GM18507 (cell line): ENCODE measurements at places on chromosomes 11 and 22.

- DNase-seq = no peak
Observed at GRCh38 chr11:47524291-47524874, 28.5 kb downstream of the CELF1 start.

DNA sequence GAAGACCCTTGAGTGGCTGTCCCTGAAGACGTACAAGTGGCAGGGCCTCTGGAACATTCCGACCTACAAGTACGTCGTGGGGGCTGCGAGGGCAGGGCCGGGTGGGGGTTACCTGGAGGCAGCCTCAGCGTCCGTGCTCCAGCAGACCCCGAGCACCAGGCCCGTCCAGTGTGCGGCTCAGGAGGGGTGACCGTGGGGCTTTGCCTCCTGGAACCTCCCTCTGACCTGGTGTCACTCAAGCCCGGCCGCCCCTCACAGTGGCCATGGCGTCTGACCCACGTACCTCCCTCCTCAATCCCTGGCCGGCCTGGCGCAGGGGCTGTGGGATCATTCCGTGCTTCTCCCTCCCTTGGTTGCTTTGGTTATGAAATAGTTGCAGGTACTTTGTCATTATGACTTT lies 18.5 kb downstream of the RNH1 start:
- no peak for DNase-seq

DNA sequence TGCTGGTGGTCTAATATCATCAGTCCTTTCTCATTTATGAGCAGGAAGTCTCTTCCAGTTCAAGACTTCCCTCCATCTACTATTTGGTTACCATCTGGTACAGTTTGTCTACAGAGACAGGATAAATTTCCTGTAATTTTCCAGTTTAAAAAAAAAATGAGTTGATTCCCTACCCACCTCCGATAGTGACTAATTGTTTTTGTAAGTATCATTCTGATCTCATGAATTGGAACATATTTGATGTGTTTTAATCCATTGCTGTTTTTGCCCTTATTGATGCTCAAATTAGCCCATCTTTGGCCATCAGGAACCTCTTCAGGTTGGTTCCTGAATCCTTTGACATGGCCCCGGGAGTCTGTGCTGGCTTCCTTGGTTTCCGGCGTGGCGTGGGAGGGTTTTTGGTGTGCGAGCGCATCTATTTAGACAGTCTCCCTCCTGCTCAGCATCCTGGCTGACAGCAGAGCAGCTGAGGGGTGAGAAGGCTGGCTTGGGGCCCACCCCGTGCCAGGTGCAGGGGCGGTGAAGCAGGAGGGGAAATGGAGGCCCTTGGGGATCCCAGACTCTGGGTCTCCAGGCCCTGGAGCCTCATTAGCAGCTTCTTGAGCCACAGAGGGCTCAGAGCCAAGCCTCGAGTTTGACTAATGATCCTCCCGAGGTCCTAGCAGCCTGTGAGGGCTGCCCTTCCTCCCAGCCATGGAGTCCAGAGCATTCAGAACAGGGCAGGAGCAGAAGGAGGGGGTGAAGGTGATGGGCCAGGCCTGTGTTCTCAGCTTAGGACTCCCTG lies 6.8 kb downstream of the OMP start:
- no peak for DNase-seq

DNA sequence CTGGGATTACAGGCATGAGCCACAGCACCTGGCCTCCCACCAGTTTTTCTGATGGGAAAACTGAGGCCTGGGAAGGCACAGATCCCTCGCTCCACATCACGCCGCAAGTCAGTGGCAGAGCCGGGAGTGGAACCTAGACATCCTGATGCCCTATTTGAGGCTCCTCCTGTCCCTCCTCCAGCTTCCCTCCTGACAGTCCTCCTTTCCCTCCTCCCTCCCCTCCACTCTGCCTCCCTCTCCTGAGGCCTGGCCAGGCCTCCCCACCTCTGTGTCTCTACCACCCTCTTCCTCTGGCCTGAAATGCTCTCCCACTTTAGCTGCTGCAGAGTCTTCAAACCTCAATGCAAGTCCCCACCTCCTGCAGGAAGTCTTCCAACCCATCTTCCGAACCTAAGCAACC lies 13.3 kb upstream of the TP53I11 start:
- no peak for DNase-seq

DNA sequence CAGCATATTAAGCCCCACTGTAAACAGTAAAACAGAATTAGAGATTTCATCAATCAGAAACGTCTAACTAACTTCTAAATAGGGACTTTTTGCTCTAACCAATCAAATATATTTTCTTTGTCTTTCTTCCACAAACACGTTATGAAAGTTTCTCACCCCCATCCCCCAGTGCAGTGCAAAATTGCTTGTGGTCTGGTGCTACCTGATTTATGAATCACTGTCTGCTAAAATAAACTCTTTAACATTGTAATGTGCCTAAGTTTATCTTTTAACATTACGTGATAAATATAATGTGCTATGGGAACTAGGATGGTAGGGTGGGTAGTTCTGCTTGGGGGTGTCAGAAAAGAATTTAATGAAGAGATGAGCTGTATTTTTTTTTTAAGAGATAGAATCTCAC lies 47.3 kb upstream of the SLC5A1 start:
- no peak for DNase-seq

- DNase-seq = no peak
Observed at GRCh38 chr11:76335842-76336241, 45.1 kb downstream of the THAP12 start.

DNA sequence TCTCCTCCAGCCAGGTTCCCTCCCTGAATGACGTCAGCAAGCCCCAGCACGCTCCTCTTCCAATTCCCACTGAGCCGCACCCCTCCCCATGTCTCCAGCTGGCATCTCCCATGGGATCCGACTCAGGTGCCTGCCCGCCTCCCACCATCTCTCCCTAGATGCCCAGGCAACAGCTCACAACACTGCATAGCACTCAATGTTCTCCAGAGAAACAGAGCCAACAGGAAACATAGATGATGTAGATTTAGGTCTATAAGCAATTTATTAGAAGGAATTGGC lies 532.3 kb downstream of the BRD1 start:
- no peak for DNase-seq

GRCh38 chr11:2678396-2678795 lies 21.4 kb downstream of the KCNQ1OT1 start:
- no peak for DNase-seq

GRCh38 chr22:27393371-27393770 lies 408.2 kb downstream of the MN1 start:
- DNase-seq = no peak

DNA sequence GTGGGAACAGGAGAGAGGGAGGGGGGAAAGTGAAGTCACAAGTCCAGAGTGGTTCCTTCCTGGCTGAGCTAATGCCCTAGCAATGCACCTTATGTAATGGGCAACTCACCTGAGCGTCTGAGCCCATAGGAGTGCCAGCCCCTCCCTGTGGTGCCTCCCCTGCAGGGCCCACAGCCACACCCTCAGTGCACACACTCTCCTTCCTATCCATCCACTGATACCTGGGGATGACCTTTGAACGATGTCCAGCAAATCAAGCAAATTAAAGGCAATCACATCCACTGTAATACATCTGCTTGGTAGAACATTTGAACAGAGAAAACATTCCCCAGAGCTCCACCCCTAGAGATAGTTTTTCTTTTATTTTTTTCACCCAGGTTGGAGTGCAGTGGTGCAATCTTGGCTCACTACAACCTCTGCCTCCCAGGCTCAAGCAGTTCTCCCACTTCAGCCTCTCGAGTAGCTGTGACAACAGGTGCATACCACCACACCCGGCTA lies 19.6 kb upstream of the MICAL2 start:
- no peak for DNase-seq

GRCh38 chr22:38494498-38494897 lies 11.6 kb downstream of the DDX17 start:
- no peak for DNase-seq

GRCh38 chr11:1876361-1877063 lies 15.2 kb downstream of the PRR33 start:
- DNase-seq = no peak

DNA sequence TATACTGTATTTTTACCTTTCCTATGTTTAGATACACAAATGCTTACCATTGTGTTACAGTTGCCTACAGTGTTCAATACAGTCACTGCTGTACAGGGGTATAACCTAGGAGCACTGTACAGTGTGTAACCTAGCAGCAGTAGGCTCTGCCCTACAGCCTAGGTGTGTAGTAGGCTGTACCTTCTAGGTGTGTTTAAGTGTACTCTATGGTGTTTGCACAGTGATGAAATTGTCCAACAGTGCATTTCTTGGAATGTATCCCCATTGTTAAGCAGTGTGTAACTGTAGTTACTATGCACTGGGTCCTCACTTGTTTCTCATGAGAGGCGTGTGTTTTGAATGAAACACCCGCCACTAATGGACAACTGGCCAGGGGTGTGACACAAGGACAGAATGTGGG lies 269.0 kb downstream of the OPCML start:
- DNase-seq = no peak

GRCh38 chr11:17519061-17519885 lies 24.9 kb downstream of the USH1C start:
- DNase-seq = no peak

DNA sequence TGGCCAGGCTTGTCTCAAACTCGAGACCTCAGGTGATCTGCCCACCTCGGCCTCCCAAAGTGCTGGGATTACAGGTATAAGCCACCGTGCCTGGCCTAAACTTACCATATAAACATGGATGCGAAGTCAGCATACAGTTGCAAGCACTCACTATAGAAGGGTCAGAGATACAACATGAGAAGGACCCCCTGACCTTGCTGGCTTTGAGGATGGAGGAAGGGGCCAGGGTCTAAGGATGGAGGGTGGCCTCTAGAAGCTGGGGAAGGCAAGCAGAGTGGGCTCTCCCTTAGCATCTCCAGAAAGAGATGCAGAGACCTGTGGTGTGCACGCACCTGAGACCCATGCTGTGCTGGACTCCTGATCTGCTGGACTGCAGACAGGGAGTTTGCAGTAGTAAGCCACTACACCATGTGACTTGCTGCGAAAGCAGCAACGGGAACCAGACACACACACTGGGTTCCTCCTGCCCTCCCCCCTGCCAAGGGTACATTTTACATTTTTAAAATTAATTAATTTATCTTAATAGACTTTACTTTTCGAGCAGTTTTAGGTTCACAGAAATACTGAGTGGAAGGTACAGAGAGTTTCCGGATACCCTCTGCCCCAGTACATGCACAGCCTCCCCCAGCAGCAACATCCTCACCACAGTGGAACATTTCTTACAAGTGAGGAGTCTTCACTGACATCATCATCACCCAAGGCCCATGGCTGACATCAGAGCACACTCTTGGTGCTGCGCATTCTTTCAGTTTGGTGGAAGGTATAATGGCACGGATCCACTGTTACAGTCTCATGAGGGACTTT lies 170.1 kb upstream of the B3GAT1 start:
- DNase-seq = no peak

GRCh38 chr11:111797145-111797581 lies 31.0 kb upstream of the PPP2R1B start:
- DNase-seq = no peak

DNA sequence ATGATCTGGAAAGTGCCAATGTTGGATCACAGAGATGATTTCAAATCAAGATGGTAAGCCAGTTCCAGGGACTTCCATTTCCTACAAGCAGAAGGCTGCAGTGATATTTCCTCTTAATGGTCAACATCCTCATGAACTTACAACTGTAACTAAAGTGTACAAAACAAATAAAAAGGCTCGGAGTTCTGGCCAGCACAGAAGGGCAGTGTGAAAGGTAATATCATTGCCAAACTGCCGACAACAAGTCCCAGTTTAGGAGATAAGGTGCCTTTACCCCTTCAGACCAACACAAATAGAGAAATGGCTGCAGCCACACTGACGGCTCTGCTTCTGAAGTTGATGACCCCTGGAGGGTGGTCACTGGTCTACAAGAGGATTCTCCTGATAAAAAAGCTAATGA lies 91.1 kb downstream of the ETS1 start:
- no peak for DNase-seq

GRCh38 chr11:60629399-60629798 lies 70.0 kb upstream of the MS4A8 start:
- DNase-seq = no peak

DNA sequence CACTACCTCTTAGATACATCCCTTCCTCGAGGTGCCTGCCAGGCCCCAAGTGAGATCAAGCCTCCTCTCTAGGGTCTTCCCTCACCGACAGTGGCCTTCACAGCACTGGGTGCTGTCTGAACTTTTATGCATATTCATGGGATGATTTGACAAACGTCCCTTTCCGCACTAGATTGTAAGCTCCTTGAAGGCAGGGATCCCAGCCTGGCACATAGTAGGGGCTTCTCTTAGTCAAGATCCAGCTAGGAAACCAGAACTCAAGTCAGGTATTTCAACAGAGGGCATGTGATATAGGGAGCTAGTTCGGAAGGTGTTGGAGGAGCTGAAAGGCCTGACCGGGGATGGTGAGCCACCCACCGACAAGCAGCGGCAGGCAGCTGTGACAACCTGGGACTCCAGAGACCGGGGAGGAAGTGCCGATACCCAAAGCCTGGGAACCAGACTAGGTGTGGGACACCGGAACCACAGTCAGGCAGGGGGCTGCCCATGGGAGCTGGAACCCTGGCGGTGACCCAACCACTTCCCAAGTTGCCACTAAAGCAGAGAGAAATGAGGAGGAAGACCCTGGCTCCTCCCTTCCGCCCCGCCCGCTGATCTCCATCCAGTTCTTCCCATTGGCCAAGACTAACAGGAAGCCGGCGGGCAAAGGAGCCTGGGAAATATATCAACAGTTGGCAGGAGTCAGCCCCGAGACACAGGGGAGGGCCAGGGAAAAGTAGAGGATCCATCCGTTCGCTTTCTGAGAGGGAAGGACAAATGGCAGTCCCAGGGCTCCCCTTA lies 39.8 kb upstream of the CD82 start:
- no peak for DNase-seq

DNA sequence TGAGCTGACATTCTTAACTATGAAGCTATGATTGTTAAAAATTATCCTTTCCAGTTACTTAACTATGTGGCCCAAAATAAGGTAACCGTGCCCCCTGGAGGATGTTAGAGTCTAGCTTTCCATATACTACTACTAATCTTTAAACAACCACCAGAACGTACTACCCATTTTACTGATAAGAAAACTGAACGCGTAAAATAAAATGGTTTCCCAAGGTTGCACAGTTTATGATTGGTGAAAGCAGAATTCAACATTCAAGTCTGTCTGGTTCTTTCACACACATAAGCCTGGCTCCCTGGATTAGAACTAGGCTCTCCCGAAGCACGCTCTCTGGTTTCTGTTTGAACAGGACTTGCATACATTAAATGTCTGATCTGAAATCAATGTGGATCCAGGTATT lies 437.8 kb upstream of the CCDC90B start:
- DNase-seq = no peak

GRCh38 chr11:71223671-71224660 lies 28.4 kb downstream of the SHANK2 start:
- no peak for DNase-seq

- DNase-seq = no peak
Observed at GRCh38 chr11:116192509-116193210, 580.1 kb downstream of the BUD13 start.

DNA sequence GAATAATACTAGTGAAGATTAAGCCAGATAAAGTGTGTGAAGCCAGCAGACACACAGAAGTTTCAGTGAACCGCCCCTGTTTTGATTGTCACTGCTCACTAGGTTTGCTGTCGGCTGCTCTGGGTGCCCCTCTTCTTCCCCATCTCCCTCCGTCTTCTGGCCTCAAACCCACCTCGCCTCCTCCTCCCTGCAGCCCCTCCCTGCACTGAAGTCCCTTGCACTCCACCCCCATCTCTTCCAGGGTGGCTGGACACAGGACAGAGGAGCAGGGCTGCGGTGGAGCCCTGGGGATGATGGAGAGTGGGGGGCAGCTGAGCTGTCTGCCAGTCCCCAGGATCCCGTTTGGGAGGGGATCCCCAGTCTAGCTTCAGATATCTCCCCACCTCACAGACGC lies 53.5 kb downstream of the CYTH4 start:
- no peak for DNase-seq

- DNase-seq = peak; percentile 26
Observed at GRCh38 chr11:82927264-82927880, 25.8 kb downstream of the DDIAS start.
